C1 segment of cervical spinal cord (tissue), 14 donors: ENCODE measurements at places on chromosomes 7 and 10.

- DNase-seq, result no peak
These were observed 263.4 kb upstream of the GRB10 start for GRCh38 chr7:51046103-51046466.

DNA sequence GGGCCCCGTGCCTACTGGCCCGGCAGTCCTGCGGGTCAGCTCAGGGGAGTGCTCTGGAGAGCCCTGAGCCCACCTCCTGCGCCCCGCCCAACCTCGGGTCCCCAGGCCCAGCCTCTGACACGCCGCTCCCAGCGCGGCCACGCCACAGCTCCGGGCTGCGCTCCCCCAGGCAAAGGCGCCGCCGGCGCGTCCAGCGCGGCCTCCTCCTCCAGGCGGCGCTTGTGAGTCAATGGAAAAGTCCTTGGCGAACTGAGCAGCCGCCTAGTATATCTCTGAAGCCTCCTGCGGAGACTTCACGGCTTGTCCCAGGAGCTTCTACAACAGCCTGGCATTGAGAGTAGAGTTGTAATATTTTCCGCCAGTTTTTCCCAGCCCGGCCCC lies 29.5 kb upstream of the BMS1 start:
- DNase-seq, result peak; percentile 8

DNA sequence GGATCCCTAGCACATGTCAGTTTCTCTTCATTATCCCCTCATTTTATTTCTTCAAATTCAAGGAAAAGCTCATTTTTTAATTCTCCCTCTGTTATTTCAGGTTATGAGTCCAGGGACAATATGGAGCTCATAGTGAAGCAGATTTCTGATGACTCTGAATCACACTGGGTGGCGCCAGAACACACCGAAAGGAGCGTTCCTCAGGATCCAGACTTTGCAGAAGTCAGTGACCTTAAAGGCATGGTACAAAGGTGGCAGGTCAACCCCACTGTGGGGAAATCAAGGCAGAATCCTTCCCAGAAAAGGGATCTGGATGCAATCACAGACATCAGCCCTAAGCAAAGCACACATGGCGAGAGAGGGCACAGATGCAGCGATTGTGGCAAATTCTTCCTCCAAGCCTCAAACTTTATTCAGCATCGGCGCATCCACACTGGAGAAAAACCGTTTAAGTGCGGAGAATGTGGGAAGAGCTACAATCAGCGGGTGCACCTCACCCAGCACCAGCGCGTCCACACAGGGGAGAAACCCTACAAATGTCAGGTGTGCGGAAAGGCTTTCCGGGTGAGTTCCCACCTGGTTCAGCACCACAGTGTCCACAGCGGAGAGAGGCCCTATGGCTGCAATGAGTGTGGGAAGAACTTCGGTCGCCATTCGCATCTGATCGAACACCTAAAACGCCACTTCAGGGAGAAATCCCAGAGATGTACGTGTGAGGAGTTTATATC lies 21.4 kb downstream of the ZKSCAN5 start:
- no peak for DNase-seq

DNA sequence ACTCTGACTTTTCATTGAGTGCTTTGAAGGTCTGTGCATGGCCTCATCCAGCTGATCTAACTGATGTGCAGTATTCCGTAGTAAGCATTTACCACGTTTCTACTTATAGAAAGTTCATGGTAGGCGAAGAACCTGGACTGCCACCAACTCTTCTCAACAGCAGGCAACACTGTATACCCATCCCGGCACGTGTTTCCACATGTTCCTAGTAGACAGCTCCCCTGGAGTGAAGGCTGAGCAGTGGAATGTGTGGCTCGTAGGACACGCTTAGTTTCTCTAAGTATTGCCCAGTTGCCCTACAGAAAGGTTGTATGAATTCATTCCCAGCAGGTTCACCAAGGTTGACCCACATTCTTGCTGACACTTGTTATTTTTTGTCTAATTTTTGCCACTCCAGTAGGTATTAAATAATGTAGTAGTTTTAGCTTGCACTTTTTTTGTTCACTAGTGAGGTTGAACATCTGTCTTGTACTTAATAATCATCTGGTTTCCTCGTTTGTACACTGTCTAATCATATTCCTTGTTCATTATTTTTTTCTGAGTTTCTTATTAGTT lies 15.2 kb downstream of the PROSER2 start:
- no peak for DNase-seq

GRCh38 chr10:4822208-4822607 lies 3.8 kb upstream of the AKR1E2 start:
- no peak for DNase-seq

GRCh38 chr10:86372784-86373239 lies 6.2 kb upstream of the GRID1 start:
- DNase-seq, result no peak

- no peak for DNase-seq
These were observed 175.4 kb downstream of the SKAP2 start for GRCh38 chr7:26688936-26689506.

DNA sequence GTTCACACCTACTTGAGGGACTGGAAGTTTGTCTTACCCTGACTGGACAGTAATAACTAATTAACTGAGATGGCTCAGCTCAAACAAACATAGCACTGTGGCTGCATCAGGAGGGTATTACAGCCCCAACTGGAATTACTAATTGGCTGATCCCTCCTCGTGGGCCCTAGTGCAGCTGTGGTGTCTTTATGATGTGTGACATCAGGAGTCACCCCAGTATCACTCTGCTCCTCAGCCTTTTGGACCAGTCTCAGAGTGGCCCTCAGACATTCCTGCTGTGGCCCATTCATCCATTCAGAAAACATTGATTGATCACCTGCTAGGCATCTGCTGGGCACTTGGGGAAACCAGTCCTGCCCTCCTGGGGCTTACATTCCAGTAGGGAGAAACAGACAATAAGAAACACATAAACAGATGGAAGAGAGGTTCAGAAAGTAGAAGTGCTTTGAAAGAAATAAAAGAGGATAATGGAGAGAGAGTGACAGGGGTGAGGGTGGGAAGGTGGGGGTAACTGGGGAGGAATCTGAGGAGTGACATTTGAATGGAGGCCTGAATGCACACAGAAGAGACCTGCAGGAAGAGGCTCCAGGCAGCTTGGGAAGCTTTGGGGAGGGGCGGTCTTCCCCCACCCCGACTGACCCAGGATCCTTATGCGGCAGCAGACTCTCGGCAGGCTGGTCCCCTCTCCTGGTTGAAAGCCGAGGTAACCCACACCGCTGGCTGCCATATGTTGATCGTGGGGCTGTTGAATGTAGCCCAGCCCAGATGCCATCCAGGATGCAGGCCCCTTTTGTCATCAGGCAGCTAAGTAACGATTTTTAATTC lies 113.1 kb downstream of the C10orf105 start:
- no peak for DNase-seq

- DNase-seq, result no peak
These were observed 31.3 kb downstream of the KIN start for GRCh38 chr10:7756360-7756992.

- no peak for DNase-seq
These were observed 127.2 kb downstream of the DLG5 start for GRCh38 chr10:77799352-77799751.

DNA sequence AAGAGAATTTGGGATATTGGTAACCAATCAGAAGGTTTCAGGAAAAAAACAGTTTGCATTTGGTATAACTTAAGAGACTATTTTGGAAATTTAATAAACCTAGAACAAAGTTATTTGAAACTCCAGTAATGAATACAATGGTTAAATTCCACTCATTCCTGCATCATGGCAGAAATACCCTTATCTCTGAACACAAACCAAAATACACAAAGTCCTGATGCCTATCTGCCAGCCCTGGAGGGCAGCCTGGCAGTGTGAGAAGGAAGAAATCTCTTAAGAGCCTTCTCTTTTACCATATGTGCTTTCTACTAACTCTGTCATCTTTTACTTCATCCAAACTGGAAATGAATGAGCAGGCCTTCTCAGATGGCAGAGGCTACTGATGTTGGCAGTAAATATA lies 147.1 kb upstream of the LYZL1 start:
- DNase-seq, result no peak

- peak; percentile 60 for DNase-seq
These were observed 591 bp downstream of the UBE2H start for GRCh38 chr7:129952086-129952652.

GRCh38 chr10:103175580-103176285 lies 17.3 kb downstream of the NT5C2 start:
- DNase-seq, result no peak

- DNase-seq, result no peak
These were observed 36.3 kb downstream of the AKR1C8 start for GRCh38 chr10:5148678-5149032.

DNA sequence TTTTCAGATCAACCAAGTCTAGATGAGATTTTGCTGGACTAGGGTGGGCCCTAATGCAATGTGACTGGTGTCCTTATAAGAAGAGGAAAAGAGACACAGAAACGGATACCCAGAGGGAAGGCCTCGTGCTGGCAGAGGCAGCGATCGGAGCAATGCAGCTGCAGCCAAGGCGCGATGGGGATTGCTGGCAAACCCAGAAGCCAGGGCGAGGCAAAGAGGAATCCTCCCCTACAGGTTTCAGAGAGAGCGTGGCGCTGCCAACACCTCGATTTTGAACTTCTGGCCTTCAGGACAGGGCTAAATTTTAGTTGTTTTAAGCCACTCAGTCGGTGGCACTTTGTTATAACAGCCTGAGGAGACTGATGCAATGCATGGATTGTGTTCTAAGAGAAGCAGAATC lies 157.1 kb upstream of the RHEB start:
- DNase-seq, result no peak
